Endothelial cell of umbilical vein (primary cell): ENCODE measurements at places on chromosomes 3 and 15. TPM values are rescaled to one million over a fixed set of nuclear protein-coding genes. Genes with fewer than 3 reads are reported as not detected.

- H3K27me3 ChIP-seq: no peaks in the 10 kb centered on the region
- H3K4me3 ChIP-seq: no peak overlapping the region
- H3K36me3 ChIP-seq: no peaks in the 10 kb centered on the region
- no peak overlapping the region for H3K27ac ChIP-seq
- no peak for DNase-seq
- H3K4me1 ChIP-seq: peaks cover 7% of the 10 kb centered on the region
These were observed 86.9 kb upstream of the HERC1 start for GRCh38 chr15:63920504-63921175.

- H3K27ac ChIP-seq: no peak overlapping the region
- H3K4me3 ChIP-seq: no peak overlapping the region
- DNase-seq: no peak
- H3K4me1 ChIP-seq: no peaks in the 10 kb centered on the region
- H3K36me3 ChIP-seq: no peaks in the 10 kb centered on the region
These were observed 167.3 kb downstream of the FAM43A start for GRCh38 chr3:194852831-194853508.

- peaks cover 6% of the 10 kb centered on the region for H3K27me3 ChIP-seq
- no peaks in the 10 kb centered on the region for H3K36me3 ChIP-seq
- H3K4me3 ChIP-seq: no peak overlapping the region
- H3K4me1 ChIP-seq: no peaks in the 10 kb centered on the region
- DNase-seq: no peak
These were observed 105.7 kb downstream of the CORO2B start for GRCh38 chr15:68684476-68684875.

DNA sequence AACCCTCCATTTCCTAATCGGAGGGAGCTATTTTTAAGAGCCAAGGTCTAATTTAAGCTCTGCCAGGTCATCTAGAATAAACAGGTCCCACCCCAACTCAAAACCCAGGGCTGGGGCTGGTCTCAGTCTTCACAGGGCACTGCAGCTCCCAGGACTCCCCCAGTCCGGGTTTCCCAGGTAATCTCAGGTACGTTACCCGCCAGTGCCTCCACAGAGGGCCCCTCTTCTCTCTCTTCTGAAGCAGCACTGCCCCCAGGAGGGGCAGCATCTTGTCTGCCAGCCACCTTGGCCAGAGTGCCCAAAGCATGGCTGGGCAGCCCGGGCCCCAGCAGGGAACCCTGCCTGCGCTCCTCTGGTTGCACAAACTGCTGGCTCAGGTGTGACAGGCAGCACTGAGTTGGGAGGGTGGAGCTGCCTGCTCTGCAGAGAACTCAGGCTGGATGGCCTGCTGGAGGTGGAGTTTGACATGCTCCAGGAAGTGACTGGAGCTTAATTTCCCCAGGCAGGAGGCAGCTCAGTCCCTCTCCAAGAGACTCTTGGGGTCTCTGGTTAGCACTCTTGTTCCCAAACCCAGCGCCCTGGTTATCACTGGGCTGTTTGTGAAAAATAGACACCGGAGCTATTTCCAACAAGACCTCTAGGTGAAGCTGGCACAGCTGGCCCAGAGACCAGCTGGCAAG is at the start of gene PLA2G4F:
Gene PLA2G4F (minus strand): TSS at position 394 of the 680 bp plus-strand sequence. CDS start 87 bp downstream, at position 307.
- no peak within 1 kb of the TSS for H3K4me3 ChIP-seq
- no peak for DNase-seq
- H3K4me1 ChIP-seq: no peaks in the 10 kb centered on the region
- H3K27me3 ChIP-seq: no peaks in the 10 kb centered on the region

DNA sequence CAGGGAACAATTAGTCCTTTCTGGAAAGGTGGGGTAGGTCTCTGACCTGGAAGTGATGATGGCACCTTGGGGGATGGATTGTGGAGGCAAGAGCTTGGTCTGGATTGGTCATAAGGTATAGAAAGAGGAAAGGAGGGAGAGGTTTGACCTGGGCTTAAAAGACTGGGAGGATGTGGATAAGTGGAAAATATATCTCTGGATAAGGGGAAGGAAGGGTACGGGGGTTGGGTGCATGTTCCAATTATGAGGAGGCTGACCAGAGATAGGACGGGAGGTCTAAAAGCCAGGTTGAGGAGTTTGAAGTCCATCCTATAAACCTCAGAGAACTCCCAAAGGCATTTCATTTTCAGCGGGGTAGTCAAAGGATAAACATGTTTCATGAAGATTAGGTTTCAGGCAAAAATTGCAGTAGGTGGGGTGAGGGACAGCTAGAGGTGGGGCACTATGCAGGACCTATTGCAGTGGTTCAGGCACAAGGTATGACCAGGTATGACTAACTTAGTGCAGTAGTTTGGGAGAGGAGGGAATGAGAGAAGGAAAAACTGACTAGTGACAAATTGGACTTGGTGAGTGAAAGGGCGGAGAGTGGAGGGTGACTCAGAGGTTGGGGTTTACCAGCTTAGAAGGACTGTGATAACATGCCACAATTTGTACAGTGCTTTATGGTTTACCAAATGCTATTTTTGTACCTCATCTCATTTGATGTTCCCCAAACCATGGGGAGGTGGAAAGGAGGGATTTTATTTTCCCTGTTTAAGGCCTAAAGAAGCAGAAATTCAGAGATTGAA is 10.7 kb downstream of the PDE8A start:
- no peaks in the 10 kb centered on the region for H3K36me3 ChIP-seq
- no peak overlapping the region for H3K27ac ChIP-seq
- H3K4me1 ChIP-seq: peaks cover 3% of the 10 kb centered on the region
- no peaks in the 10 kb centered on the region for H3K27me3 ChIP-seq
- H3K4me3 ChIP-seq: no peak overlapping the region

DNA sequence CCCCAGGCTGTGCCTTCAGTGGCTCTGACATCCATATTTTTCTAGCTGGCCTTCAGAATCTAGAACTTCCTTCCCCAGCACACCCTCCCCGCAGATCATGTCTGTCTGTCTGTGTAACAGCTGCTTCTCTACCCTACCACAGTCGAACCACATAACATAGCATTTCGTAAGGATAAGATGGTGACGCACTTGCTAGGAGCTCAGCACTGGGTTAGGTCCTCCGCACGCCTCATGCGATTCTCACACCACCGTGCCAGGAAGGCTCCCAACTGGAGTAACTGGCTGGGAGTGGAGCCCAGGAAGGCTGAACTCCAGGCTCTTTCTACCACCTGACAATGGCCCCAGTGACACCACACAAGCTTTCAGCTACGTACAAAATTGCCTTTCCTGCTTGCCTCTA is 168.6 kb downstream of the STT3B start:
- H3K4me3 ChIP-seq: no peak overlapping the region
- peaks cover 22% of the 10 kb centered on the region for H3K4me1 ChIP-seq
- H3K27me3 ChIP-seq: no peaks in the 10 kb centered on the region
- H3K36me3 ChIP-seq: no peaks in the 10 kb centered on the region

Gene GALNT15
- 1.7 and 5.4 TPM in 2 replicates for total RNA-seq

Gene RTP3
- not detected in 2 replicates for total RNA-seq
